NCI-H1105 (cell line): ENCODE measurements at places on chromosomes 4 and X.

GRCh38 chrX:65862638-65863037, 177.2 kb downstream of the VSIG4 start:
- no peak for DNase-seq

DNA sequence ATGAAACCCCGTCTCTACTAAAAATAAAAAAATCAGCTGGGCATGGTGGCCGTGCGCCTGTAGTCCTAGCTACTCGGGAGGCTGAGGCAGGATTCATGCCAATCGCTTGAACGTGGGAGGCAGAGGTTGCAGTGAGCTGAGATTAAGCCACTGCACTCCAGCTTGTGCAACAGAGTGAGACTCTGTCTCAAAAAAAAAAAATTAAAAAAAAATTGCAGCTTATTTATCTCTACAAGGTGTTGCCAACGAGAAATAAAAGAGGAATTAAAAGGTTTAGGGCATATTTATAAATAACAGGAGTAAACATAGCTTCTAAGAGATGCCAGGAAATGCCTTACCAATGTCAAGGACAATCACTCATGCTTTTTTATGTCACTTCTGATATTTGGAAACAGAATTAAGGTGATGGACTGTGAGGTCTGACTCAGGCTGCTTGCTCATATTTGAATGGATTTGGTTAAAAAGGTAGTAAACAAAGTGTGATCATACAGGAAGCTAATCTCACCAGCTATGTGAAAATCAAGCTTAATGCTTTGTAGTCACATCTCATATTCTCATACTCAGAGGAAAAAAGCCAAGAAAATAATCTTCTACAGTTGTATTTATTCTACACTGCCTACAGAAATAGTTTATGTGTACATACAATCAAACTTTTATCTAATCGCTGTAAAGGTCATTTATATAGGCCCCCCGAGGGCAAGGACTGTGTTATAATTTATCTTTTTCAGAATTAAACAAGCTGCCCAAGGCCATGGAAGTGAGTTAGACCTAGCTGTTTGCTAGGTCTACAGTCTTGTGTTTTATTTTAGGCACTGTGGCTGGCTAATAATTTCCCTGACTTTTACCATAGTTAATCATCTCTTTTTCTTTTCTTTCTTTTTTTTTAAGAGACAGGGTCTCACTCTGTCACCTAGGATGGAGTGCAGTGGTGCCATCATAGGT, 61.1 kb upstream of the RBMX start:
- DNase-seq = no peak

DNA sequence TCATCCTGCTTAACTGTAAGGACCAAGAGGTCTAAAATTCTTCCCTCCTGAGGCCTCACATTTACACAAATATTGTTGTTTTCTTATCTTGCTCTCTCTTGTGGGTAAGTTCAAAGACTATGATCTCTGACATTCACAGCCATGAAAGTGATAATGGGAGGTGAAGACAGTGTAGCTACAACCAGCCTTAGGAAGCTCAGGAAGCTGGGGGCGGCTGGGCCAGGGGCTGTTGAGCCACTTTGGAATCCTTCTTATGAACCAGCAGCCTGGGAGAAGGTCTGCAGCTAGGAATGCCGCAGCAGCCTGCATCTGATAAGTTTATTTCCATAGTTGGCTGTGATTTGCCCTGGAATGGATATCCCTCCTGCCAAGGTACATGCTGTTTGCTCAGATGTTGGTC, 316.2 kb downstream of the STIM2 start:
- no peak for DNase-seq

DNA sequence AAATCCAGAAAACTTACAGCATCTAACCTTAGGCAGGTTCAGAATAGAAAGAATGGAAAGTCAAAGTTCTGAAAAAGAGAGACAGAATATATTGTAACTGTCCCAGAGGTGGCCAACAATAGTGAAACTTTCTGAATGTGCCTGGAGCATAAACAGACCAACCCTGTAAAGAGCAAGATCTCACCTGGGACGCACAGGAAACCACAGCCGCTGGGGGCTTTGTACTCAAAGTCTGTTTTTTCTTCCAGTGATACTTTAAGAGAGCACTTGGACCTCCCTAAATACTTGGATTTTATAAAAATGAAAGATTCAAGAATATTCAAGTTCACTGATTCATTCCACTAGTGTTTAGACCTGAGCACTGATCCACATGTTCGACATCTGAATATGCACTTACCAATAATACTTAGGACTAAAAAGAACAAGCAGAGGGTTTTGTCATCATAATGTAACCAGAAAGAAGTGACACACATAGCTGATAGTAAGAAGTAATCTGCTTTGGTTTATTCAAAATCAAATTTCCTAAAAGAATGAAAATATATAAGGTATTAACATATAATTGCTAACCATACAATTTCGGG, 35.3 kb downstream of the ARAP2 start:
- no peak for DNase-seq

GRCh38 chr4:47876784-47877546, 37.4 kb downstream of the NFXL1 start:
- DNase-seq = no peak

DNA sequence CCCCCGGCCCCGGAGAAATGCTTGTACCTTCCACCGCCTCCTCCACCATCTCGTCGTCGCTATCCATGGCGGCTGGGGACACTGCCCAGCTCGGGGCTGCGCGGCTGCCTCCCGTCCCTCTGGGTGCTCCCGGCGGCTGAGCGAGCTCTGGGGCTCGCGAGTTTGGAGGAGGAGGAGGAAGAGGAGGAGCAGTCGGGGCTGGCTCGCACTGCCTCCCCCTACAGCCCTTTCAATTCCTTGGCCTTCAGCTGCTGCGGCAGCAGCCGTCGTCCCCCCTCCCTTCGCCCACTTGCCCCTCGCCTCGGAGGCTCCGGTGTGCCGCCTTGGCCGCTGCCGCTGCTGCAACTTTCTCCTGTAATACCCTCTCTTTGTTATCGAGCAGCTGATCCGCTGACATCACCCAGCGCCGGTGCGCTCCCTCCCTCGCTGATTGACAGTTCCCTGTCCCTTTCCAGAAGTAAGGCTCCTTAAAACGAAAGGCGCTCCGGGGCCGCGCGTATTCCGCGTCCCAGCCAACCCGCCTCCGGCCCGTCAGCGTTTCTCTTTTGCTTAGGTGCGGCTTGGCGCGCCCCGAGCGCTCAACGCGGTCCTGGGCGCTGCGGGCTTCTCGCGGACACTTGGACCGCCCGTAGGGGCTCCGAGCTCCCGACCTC, at the start of gene SETD7:
TSS of gene SETD7 (minus strand) at position 149 of the 653 bp plus-strand sequence. CDS start at position 67, 82 bp downstream.
- DNase-seq = peak; percentile 34

GRCh38 chr4:158346576-158346975, 136.3 kb downstream of the TMEM144 start:
- DNase-seq = no peak

GRCh38 chr4:185839194-185839712, 27.3 kb upstream of the SORBS2 start:
- no peak for DNase-seq

GRCh38 chr4:177555007-177555574, 112.9 kb upstream of the AGA start:
- DNase-seq = no peak

DNA sequence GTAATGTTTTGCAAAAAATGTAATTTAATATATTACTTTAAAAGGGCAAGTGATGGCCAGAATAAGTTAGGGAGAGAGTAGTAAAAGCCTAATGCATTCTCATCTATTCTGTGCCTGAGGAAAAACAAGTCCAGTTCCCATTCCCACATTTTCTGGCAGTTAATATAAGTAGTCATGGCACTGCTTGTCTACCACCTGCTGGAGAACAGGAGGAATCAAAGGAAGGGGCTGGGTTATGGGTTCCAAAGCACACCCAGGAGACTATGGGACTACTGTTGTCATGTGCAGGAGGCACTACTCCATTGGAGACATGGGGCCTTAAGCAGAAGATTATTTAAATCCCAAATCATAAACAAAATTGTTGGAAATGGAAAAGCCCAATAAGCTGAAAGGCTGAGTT, 2618.6 kb downstream of the ARAP2 start:
- no peak for DNase-seq

- DNase-seq = no peak
These were observed 55.4 kb upstream of the GPR78 start for GRCh38 chr4:8524595-8525382.

- no peak for DNase-seq
These were observed 14.7 kb downstream of the ATP8A1 start for GRCh38 chr4:42642101-42642797.

- no peak for DNase-seq
These were observed 335.4 kb downstream of the DHX15 start for GRCh38 chr4:24248674-24249630.

DNA sequence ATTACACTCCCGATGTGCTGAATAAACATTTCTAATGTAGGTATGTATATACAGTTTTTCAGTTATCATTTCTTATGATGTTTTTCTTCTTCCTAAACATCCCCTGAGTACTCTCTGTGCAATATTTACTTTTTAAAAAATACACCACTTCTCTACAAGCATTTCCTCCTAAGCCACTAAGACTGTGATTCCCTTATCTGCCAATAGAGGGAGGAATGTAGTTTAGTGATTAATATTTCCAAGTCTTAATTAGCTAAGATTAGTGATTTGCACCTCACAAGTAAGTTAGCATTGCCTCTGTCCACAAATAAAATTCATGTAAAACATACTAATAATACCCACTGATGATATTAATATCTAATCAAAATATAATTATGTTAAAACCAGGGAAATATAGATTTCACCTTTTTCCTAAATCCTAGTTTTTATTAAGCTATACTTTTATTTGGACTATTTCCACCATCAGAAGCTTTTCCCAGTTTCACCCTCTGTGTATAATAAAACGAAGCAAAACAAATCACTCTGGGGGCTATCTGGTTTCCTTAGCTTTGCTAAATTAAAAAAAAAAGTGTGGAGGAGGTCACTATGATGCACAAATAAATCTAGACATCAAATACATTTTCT, 909.1 kb downstream of the FAT4 start:
- DNase-seq = no peak

GRCh38 chrX:7028246-7028645, 119.3 kb upstream of the STS start:
- DNase-seq = no peak

- no peak for DNase-seq
These were observed 54.6 kb upstream of the ANK2 start for GRCh38 chr4:112994732-112995464.

GRCh38 chr4:60581919-60582536, 618.1 kb upstream of the ADGRL3 start:
- no peak for DNase-seq

DNA sequence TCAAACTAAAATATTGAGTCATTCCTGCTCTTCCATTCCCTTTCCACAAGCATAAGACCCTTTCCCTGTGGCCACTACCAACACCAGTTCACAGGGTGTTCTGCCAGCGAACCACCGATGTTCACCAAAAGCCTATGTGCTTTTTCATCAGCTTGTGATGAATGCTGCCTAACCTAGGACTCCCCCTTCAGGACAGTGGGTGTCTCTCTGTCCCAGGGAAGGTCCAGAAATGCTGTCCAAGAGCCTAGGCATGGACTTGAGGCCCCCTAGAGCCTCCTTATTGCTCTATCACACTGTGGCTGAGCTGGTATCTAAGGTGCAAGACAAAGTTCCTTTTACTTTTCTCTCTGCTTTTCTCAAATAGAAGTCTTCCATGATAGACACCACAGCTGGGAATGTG, 1015.6 kb downstream of the PCDH19 start:
- DNase-seq = no peak

GRCh38 chrX:39550795-39551361, 546.9 kb downstream of the BCOR start:
- DNase-seq = no peak

DNA sequence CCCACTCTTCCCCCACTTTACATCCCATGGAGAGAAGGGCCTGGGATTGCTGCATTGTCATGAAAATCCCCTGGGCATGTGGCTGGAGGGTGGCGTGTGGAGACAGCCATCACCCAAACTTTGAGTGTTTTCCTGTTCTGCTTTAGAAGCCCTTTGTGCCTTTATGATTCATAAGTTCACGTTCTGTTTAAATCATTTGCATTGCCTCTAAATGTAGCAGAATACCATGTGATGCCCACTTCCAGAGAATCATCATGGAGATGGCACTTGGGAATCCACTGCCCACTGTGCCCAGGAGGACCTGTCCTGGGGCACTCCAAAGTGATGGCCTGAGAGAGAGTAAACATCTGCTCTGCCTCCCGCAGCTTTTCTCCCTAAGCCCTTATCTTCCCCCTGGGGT, 52.8 kb downstream of the MED28 start:
- no peak for DNase-seq

DNA sequence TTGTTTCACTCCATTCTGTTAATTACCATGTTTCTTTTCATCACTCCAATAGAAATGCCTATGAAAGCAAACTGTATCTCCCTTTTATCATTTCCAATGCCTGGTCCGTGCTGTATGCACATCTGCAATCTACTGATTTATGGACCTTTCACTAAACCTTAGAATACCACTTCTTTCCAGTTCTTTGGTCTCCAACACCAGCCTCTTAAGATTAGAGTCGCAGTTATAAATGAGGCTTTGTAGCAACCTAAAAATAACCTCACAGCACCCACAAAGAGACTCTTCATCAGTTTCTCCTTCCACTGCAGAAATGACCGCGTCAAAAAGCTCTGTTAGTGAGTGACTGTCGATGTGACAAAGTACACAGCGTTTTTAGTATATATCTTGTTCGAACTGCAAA, 282.6 kb downstream of the ADGRA3 start:
- no peak for DNase-seq

DNA sequence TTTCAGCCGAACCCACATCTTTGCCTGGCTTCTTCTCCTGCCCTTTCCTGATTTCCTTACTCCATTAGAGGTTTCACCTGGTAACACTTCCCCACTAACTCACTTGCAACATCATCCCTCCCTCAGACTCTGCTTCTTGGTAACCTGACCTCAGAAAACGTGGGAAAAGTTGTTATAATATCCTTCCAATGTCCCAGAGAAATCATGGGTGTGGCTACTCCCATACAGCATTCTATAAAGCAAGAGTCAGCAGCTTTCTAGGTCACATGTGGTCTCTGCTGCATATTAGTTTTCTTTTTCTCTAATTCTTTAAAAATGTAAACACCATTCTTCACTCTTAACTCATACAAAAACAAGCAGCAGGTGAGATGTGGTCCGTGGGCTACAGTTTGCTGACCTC, 283.1 kb upstream of the MAOA start:
- DNase-seq = no peak

DNA sequence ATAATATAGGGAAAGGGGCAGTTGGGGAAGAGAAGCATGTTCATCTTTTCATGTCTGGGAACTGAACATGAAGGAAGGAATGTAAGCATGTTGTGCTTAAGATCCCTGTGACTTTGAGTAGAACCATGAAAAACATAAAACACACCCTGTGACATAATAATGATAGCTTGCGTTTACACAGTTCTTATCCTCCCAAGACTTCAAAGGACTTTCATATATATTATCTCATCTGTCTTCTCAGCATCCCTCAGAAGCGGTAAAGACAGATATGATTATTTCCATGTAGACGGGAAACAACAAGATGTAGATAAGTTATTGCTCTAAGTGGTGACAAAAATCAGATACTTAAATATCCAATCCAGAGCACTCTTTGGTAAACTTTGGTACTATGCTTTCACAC, 3.3 kb upstream of the SH3RF1 start:
- DNase-seq = no peak

DNA sequence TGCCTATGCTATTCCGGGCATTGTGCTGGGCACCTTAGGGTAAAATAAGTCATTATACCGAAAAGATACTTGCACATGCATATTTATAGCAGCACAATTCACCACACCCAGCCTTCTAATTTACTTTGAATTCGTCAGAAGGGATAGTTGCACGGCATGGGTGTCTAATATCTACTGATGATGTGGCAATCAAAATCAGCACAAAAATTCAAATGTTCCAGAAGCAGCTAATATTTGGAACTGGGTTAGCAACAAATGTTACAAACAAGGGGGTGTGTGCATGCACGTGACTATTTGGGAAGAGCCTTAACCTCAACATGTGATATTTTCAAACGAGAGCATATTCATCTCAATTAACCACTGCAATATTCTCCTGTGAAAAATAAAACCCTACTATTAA, 79.7 kb upstream of the PRSS48 start:
- no peak for DNase-seq
